ENCODE measurements at places on chromosomes 1 and 21. TPM values are rescaled to one million over a fixed set of nuclear protein-coding genes. Genes with fewer than 3 reads are reported as not detected.

- no peak for DNase-seq
Measured at GRCh38 chr1:170511038-170511437, 20.9 kb upstream of the GORAB start.

The SPRR2B gene
- polyA plus RNA-seq: not detected

- DNase-seq: no peak
Measured at GRCh38 chr1:167524651-167525050, 6.3 kb upstream of the CD247 start.

DNA sequence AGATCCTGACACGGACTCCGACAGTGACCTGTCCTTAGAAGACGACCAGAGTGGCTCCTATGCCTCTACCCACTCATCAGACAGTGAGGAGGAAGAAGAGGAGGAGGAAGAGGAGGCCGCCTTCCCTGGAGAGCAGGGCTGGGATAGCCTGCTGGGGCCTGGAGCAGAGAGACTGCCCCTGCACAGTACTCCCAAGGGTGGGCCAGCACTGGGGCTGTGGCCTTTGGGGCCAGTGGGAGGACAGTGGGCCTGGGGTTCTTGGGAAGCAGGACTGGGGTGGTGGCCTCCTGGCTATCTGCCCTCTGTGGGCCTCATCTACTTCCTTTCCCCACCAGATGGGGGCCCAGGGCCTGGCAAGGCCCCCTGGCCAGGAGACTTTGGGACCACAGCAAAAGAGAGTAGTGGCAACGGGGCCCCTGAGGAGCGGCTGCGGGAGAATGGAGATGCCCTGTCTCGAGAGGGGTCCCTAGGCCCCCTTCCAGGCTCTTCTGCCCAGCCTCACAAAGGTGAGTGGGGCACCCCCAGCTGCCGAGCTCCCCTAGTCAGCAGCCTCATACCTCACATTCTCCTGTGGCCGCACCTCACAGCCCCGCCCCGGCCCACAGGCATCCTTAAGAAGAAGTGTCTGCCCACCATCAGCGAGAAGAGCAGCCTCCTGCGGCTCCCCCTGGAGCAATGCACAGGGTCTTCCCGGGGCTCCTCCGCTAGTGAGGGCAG is 10.0 kb downstream of the PSRC1 start:
- DNase-seq: no peak

The FCRL6 gene
- polyA plus RNA-seq: 0.20 TPM
